NCI-H2171 (cell line): ENCODE measurements at places on chromosomes 16 and 17.
A peak's percentile ranks its signal among the peaks of the same experiment; 100 is the strongest.

- no peak for DNase-seq
Observed at GRCh38 chr16:64919929-64920607, 201.8 kb downstream of the CDH11 start.

- DNase-seq: peak; percentile 87
Observed at GRCh38 chr16:14285513-14286367, 214.6 kb downstream of the MRTFB start.

GRCh38 chr16:23148166-23148512 lies 1.1 kb downstream of the USP31 start:
- no peak for DNase-seq

DNA sequence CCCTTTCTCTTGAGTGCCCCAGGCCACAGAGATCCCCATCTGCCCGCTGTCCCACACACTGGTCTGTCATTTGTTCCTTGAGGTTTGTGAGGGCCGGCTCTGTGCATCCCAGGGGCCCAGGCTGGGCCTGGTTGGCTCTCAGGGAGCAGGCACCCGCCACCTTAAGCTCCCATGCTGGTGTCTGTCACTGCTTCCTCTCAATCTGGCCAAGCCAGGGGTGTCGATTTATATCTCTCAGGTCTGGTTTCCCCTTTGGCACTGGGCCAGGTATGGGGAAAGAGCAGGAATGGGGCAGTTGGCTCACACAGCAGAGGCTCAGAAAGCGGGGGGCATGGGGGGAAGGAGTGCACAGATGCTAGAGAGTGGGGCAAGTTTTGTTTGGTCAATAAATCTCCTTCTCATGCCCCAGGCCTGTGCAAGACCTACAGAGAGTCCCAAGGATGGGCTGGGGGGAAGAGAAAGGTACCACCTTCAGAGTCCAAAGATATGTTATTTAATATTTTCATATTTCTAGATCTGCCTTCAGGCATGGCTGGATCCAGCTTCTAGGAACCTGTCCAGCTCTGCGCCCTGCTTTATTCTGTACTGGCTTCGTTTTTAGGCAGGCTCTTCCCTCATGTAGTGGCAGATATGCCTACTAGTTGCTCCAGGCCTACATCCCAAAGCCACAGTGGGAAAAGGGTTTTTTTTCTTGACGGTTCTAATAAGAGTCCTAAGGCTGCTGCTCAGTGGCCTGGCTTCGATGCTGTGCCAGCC lies 34.3 kb downstream of the IL4R start:
- no peak for DNase-seq

GRCh38 chr17:44338702-44339101 lies 6.4 kb upstream of the GRN start:
- DNase-seq: no peak

- no peak for DNase-seq
Observed at GRCh38 chr17:46175891-46176290, 17.3 kb downstream of the KANSL1 start.

- peak; percentile 54 for DNase-seq
Observed at GRCh38 chr16:9092978-9093344, 1.5 kb downstream of the HAPSTR1 start.

- no peak for DNase-seq
Observed at GRCh38 chr16:83887564-83887963, 11.4 kb upstream of the MLYCD start.

GRCh38 chr17:80123791-80124190 lies 22.4 kb downstream of the GAA start:
- DNase-seq: no peak

GRCh38 chr16:67750466-67750865 lies 31.4 kb upstream of the GFOD2 start:
- no peak for DNase-seq

DNA sequence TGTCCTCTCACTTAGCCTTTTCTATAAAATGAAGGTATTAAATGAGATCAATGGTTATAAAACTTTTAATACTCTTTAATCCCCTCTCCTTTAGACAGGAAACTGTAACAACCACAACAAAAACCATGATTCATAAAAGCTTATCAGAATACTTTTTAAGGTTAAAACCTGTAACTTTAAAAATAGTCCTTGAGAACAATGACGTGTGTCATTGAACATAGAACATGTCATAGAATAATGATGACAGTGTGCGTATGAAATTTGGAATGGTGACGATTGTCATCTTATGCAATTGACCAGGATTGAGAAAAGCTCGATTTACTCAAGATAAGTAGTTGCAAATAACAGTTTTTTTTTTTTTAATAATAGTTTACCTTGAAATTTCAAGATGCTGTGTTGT lies 94.1 kb downstream of the PLCG2 start:
- no peak for DNase-seq

- no peak for DNase-seq
Observed at GRCh38 chr17:48596000-48596734, 2.6 kb upstream of the HOXB5 start.

DNA sequence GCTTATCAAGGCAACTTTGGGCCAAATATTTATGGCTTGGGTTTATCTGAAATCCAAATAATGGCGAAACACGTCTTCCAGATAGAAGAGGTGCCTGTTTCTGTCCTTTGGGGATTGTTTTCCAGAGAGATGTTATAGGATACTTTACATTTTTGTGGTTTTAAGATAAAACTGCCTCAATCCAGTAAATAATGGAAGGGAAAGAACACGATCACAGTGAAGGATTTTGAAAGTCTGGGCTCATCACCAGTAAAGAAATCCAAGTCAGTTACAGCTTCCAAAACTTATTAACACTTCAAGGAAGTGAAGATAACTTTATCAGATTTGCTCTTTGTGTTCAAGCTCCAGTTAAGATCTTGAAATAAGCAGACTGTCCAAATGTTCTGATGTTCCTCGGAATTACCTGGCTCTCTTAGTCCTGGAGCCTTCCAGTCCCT lies 30.1 kb downstream of the DNAH2 start:
- DNase-seq: no peak

DNA sequence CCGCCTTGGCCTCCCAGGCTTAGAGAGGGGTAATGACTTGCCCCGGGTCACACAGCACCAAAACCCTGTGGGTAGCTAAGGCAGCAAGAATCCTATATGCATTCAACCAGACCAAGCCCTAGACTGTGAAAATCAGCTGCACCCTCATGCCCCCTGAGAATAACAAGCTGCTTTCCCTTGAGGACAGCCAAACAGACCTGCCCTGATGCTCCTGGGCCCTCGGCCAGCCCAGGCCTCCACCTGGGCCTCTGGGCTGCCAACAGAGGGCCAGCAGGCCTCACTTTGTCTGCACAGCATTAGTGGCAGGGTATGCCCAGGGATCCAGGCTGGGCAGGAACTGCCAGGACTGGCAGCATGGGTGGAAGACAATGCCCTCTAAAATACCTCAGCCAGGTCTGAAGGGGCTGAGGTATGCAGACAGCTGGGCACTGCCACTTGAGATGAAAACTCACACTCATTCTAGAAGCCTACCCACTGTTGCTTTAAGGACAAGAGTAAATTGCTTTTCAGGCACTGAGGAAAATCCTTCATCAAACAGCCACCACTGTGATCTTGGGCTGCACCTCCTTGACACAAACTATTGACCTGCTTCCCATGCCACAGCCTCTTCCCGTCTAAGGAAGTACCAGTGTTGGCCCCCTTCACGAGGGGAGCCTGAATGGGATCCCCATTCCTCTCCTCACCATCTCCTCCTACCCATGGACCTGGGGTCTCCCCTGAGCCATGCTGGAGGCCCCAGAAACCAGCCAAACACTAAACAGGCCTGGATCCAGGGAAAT lies 8.8 kb downstream of the ST3GAL2 start:
- no peak for DNase-seq

- no peak for DNase-seq
Observed at GRCh38 chr17:74059479-74060240, 143.8 kb upstream of the RPL38 start.

DNA sequence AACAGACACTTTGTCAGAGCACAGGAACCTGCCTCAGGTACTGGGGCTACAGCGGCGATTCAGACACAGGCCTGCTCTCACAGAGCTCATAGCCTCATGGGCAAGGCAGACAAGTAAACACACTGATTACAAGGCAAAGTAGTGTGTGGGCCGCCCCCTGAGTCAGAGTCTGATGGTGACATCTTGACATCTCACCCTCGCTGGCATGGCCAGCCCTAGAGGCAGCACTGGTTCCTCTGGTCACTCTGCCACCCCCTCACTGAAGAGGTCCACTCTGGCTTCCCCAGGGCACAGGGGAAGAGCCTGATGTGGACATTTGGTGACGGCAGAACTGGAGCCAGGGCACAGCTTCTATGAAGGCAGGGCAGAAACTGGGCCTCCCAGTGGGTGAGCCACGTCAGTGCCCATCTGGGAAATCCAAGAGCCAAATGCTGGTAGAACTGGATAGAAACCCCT lies 32.9 kb upstream of the TOB1 start:
- no peak for DNase-seq

DNA sequence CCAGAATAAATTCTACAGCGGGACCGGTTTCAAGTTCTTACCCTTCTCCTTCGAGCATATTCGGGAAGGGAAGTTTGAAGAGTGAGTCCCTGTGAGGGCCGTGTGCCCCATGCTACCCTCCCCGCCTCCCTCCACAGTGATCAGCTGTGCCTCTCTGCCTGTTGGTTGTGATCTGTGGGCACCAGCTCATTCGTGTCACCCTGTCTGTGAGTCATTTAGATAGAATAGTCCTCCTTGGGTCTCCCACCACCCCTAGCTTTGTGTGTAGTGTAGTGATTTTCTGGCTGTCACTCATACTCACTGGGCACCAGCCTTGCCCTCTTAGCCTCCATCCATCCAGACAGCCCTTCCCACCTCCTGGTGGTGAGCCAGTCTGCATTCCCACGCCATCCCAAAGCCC lies 15.0 kb upstream of the NAGLU start:
- no peak for DNase-seq

GRCh38 chr17:70355185-70355584 lies 185.9 kb downstream of the KCNJ2 start:
- DNase-seq: no peak

- DNase-seq: no peak
Observed at GRCh38 chr16:52368859-52369258, 178.1 kb downstream of the TOX3 start.

- DNase-seq: no peak
Observed at GRCh38 chr17:63249256-63250004, 196.7 kb downstream of the CYB561 start.

- DNase-seq: no peak
Observed at GRCh38 chr16:73047221-73047535, 750 bp downstream of the ZFHX3 start.

DNA sequence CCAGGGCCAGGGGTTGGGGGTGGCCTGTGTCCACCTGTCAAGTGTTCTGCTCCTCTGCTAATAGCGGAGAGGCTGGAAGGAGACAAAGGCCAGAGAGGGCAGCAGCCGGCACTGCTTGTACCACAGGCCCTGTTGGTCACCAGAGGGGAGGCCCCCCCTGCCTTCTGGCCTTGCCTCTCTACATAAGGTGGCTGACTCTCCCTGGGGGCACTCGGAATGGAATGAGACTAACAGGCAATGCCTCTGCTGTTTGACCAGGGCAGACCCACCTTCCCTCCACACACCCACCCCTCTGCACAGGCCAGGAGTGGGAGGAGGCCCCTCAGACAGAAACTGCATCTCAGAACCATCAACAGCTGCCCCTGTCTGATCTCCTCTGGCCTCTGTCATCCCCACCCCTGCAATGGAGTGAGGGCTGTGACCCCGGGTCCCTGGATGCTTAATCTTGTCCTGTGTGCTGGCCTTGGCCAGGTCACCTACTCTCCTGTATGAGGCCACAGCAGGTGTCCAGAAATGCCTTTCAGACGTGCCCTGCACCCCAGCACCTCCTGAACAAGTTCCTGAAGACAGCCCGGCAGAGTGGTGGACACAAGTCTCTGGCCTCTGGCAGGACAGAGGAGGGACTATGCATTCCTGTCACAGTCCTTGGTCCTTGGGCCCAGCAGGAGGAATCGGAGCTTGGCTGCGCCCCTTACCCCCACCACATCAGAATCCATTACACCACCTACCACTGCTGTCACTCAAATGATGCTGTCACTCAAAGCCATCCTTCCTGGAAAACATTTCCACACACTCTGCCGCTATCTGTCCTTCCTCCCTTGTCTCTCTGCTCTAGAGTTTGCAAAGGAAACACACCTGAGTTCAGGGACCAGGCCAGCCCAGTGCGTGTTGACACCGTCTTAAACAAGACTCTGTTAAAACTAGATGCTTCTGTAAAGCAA lies 107.5 kb upstream of the ZNF750 start:
- DNase-seq: no peak

GRCh38 chr17:57594767-57595166 lies 150.3 kb downstream of the CCDC182 start:
- DNase-seq: no peak

GRCh38 chr17:79272666-79273219 lies 198.1 kb downstream of the ENGASE start:
- DNase-seq: no peak

DNA sequence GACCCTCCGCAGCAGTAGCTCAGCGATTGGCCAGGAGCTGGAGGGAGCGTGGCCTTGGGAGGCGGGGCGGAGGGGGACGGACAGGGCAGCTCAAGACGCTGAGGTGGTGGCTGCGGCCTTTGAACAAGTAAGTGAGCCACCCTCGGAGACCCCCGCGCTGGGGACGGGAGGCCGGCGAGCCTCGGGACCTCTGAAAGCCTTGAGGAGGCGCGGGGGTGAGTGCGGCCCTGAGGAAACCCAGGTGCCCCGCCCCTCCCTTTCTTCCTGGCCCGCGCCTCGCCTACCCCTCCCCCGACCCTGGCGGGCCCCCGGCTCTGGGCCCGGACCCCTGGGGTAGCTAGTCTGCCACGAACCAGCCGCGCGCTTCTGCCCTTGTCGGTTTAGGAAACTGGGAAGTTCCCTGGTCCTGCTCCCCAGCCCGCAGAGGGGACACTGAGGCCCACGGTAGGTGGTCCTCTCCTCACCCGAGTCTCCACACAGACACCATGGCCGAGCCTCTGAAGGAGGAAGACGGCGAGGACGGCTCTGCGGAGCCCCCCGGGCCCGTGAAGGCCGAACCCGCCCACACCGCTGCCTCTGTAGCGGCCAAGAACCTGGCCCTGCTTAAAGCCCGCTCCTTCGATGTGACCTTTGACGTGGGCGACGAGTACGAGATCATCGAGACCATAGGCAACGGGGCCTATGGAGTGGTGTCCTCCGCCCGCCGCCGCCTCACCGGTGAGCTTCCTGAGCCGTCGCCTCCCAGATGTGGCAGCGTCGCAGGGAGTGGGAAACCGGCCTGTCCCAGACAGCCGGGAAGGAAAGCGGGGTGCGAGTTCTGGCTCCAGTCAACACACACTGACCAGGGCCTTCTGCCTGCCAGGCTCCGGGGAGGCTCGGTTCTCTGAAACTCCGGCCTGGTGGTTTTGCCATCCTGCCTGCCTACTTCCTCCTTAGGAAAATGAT lies at the start of gene MAPK7:
MAPK7 (plus strand) TSS at position 83 of the 945 bp plus-strand sequence; CDS start at position 486, 403 bp downstream.
- DNase-seq: no peak

- DNase-seq: no peak
Observed at GRCh38 chr16:14150796-14151195, 79.7 kb downstream of the MRTFB start.

- peak; percentile 55 for DNase-seq
Observed at GRCh38 chr17:36600936-36601302, 464 bp upstream of the MRM1 start.

DNA sequence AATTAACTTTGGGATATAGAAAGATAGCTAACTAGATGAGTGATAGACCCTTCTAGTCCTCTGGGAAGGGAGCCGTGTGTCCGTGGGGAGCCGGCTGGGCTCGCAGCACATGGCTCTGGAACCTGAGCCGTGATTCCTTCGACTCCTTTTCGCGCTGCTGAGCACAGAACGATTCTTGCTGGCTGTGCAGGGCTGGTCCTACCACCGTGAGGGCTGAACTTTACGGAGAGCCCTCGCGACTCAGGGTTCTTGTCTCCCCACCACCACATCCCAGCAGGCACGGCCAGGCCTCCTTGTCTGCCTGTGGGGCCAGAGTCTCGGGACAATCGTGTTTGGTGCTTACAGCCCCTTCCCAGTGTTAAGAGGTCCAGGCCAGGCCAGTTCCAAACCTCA lies 13.8 kb upstream of the TCF25 start:
- no peak for DNase-seq

GRCh38 chr17:51857052-51857597 lies 301.4 kb downstream of the CA10 start:
- no peak for DNase-seq
